ENCODE measurements at places on chromosomes 3 and 15.

- no peak for DNase-seq
Observed at GRCh38 chr3:127228866-127229265, 35.9 kb downstream of the PRR23E start.

DNA sequence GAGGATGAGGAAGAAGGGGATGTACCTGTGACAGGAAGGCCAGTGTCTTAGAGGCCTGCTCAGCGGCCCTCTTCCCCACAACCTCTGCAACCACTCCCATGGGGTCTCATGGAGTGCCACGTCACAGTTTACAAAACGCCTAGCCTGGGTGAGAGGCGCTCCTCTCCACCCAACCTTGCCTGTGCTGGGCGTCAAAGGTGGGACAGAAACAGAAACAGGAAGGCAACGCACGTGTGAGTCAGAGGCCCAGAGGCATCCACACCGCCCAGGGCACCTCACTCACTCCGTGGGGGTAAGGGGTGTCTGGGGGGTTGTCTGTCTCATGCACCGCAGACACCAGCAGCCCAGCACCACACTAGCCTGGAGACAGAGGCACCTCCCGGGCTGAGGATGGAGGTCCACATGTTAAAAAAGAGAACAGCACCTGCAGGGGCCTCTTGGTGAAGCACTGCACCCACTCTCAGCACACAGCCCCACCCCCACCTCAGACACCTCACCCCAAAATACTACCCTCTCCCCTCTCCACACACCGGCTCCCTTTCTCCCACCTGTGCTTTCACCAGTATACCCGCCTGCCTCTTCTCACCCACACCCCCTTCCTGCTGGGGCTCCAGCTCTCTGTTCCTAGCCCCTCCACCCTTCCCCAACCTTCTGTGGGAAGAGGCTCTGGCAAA is 4.7 kb upstream of the CALML4 start:
- DNase-seq = no peak

DNA sequence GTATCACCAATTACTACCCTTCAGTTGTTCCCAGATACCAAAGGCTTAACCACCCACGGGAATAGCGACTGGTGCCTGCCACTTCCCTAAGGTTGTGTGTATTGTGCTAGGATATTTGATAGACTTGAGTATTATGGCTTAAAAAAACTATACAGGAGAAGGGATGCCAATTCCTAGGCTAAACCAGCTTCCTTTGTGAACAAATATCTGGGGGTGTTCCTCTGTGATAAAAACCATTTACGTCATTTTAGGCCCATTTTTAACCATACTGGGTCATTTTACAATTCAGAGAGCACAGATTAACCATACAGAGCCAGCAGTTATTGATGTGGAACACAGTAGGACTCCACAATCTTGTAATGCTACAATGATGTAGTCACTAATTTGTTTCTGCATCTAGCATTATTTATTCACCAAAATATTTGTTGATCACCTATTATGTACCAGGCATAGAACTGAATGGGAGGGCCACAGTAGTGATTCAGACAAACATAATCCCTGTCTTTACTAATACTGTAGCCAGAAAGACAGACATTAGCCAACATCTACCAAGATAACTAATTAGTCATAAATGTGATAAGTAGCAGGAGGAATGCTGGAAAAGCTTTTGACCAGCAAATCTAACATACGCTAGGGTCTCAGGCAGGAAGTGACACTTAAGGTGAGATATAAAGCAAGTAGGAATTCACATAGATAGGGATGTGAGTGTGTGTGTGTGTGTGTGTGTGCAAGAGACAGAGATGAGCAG is 184.8 kb downstream of the MECOM start:
- no peak for DNase-seq

DNA sequence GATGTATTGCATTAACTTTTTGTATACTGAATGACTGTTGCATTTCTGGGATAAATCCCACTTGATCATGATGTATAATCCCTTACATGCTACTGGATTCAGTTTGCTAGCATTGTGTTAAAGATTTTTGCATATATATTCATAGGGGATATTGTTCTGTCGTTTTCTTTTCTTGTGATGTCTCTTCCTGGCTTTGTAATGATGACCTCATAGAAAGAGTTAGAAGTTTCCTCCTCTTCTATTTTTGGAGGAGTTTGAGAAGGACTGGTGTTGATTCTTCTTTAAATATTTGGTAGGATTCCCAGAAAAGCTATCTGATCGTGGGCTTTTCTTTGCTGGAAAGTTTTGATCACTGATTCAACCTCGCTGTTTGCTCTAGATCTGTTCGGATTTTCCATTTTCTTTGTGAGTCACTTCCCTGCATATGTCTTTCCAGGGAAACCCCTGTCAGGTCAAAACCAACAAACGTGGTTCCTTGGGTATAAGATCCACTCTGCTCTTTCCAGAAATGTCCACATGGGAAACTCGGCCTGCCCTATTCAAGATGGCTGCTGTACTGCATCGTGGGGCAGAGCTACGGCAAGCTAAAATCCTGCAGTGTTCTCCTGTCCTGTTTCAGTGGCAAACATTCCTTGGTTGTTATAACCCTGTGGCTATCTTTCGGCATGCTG is 120.4 kb downstream of the GABRG3 start:
- DNase-seq = no peak

DNA sequence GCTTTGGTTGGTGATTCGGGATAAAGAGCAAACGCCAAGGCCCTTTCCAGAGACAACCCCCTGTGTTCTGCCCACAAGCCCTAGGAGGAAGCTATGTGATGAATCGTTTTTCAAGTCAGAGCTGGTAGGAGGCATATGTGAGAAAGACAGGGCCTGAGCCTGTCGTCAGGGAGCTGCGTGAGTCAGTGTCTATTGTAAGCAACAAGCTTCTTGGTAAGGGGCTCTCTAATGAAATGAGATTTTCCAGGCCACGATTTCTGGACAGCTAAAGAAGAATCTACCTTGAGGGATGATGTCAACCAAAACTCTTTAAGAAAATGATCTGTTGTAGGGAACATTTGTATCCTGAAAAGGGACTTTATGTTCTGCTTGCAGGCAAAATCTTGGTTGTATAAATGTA is 318.9 kb upstream of the IL12A start:
- no peak for DNase-seq

- no peak for DNase-seq
Observed at GRCh38 chr3:98733812-98734281, 29.3 kb upstream of the ST3GAL6 start.

DNA sequence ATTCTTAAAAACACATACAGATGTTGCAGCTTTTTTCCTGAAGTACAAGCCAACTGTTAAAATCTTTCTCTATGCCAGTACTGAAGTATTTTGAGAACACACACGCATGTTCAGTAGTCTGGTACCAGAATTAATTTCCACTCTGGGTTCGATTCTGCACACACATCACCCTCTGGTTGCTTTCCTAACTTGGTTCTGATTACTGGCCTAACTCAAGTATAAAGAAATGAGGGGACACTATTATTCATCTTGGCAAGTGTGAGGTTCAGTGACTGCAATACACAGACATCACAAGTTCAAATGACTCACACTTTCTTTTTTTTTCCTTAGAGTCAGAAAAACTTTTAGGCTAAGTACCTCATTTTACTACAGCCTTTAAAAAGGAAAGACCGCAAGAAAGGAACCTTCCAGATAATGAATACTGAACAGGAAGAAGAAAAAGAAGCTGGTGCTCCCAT is 37.4 kb upstream of the LDHAL6B start:
- no peak for DNase-seq

DNA sequence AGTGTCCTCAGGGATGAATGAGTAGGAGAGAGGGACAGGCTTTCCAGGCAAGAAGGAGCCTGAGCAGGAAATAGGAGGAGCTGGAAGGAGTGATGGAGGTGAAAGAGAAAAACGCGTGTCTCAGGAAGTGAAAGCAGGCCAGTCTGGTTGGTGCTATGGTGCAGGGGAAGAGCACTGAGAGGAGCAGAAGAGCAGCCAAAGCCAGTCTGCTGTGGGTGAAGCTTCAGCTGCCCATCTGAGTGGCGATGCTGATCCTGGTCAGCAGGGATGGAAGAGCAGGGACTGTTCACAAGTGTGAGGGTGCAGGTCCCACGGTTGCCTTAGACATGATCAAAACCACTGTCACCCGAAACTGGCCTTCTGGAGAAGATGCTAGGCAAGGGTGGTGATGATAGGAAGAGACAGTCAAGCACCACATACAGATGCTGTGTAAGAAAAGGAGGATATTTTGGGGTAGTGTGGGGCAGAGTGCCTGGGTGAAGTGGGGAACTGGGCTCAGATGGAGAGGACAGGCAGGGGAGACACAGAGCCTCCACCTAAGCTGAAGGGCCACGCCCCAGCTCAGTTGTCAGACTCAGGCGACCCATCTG is 5.5 kb upstream of the KY start:
- no peak for DNase-seq

All from activated CD4-positive, alpha-beta T cell treated with anti-CD3 and anti-CD28 coated beads, Interleukin-2, amount 50 U/mL, for 4 hours (primary cell).